Natural killer cell treated with Interleukin-12 subunit alpha and Interleukin-12 subunit beta and Interleukin-15 and Interleukin-18, amount 100 ng/mL, for 72 hours (primary cell): ENCODE measurements at places on chromosomes 13 and 19. TPM values are rescaled to one million over a fixed set of nuclear protein-coding genes. Genes with fewer than 3 reads are reported as not detected.
A peak's percentile ranks its signal among the peaks of the same experiment; 100 is the strongest.

DNA sequence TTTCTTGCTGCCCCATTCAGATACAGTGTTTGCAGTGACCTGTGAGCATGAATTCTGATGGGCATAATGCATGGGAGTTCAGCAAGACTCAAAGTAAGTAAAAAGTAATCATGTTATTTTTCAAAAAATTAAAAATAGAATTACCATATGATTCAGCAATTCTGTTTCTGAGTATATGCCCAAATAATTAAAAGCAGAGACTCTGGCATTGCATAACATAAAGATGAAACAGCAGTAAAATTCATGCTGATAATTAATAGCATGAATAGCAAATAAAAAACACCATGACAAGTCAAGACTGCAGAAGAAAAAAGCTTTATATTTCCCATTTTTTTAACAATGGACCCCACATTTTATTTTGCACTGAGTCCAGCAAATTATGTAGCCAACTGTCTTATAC is 21.3 kb downstream of the RNF6 start:
- no peak overlapping the region for H3K27ac ChIP-seq
- H3K4me3 ChIP-seq, result no peak overlapping the region
- no peaks in the 10 kb centered on the region for H3K27me3 ChIP-seq
- H3K36me3 ChIP-seq, result peaks cover 12% of the 10 kb centered on the region

- peak overlapping the region; percentile 85 for H3K4me3 ChIP-seq
- H3K27me3 ChIP-seq, result no peaks in the 10 kb centered on the region
- H3K36me3 ChIP-seq, result no peaks in the 10 kb centered on the region
- peak overlapping the region; percentile 63 for H3K27ac ChIP-seq
Measured at GRCh38 chr19:45428384-45429231, 4.9 kb upstream of the ERCC1 start.

GRCh38 chr19:12199757-12200419 is 37.0 kb downstream of the ZNF136 start:
- no peak for DNase-seq
- peaks cover 20% of the 10 kb centered on the region for H3K4me1 ChIP-seq
- no peak overlapping the region for H3K4me3 ChIP-seq
- no peaks in the 10 kb centered on the region for H3K27me3 ChIP-seq
- H3K27ac ChIP-seq, result no peak overlapping the region

PROZ gene
- total RNA-seq, result not detected

CATSPERD gene
- not detected for total RNA-seq

THSD1 gene
- total RNA-seq, result 0.92 TPM

C3 gene
- 3.5 TPM for total RNA-seq
